Stimulated activated memory B cell treated with anti-CD40 and anti-IgM and Interleukin-4, amounts not matched to agents 10 μg/mL and 1 μg/mL and 100 μg/mL, for 72 hours (primary cell): ENCODE measurements at places on chromosomes 13 and 19.

DNA sequence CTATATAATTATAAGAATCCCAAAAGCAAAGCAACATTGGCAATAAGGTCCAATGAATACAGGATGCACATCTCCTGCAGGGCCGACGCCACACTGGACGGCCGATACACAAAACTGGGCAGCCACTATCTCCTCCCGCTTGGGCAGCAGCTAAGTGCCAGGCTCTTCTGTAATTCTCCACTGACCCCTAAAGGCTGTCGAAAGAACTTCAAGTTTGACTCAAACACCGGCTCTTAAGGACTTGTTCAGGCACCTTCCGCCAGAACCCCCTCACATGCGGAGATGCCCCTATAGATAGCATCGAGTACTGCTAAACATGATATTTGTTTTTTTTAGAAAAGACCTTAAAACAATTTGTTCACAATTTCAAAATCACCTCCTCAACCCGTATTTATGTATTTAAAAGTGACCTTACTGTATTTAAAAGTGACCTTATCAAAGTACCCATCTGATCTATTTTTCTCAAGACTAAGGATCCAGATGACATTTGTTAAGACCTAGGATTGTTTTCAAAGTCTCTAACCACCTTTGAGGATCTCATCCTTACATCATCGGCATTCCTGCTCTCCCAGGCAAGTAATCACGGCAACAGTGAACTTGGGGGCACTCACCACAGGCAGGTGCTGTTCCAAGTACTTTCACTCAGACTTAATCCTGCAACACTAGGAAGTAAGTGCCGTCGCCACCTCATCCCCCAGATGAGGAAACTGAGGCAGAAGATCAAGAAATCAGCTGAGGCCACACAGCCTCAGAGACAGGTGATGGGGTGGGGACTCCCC lies 77.8 kb downstream of the TUBGCP3 start:
- no peak for ATAC-seq

GRCh38 chr13:51959773-51960172 lies 51.5 kb downstream of the ATP7B start:
- peak; percentile 53 for ATAC-seq

DNA sequence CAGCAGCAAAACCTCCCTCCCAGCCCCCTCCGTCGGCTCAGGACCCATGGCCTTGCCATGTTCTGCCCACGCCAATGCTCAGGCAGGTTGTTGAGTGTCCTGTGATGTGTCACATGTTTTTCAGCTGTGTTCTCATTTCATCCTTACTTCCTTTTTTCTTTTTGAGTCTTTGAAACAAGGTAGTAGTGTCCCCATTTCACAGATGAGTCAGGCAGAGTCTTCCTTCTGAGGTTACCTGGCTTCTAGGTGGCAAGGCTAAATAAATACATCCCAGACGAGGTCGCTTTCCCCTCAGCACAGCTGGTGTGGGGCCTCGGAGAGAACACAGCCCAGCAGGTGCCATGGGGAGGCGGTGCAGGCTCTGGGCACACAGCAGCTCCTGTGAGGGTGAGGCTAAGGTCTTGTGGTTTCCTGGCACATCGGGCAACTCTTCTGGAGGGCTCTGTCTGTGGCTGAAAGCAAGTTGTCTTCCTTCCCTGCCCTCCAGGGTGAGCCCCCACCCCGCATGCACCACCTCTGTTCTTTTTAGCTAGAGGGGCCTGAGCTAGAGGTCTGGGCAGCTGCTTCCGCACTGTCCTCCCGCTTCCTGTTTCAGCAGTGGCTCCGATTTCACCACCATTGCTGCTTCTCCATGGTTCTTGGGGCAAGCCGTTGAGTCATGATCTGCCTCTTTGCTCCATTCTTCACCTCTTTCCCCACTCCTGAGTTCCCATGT lies 15.1 kb downstream of the PRAM1 start:
- peak; percentile 76 for ATAC-seq

DNA sequence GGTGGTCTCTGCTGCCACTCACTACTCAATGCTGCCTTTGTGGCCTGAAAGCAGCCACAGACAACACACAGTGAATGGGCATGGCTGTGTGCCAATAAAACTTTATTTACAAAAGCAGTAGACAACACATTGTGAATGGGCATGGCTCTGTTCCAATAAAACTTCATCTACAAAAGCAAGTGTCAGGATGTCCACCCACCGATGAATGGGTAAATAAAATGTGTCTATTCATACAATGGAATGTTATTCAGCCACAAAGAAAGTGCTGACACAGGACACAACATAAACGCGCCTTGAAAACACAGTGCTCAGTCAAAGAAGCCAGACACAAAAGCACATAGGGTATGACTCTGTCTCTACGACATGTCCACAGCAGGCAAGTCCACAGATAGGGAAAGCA lies 20.1 kb downstream of the ZSCAN5A start:
- ATAC-seq, result no peak

GRCh38 chr13:22937953-22938352 lies 242.8 kb upstream of the SGCG start:
- no peak for ATAC-seq

- ATAC-seq, result no peak
These were observed 15.7 kb downstream of the TYK2 start for GRCh38 chr19:10364644-10365043.
